Activated T-helper 9 cell treated with anti-CD3 and anti-CD28 coated beads, Interleukin-2, amount 50 U/mL, for 16 hours (primary cell): ENCODE measurements at places on chromosomes 11 and 22.

- no peak for DNase-seq
These were observed 7.5 kb downstream of the TRIM29 start for GRCh38 chr11:120130176-120130980.

DNA sequence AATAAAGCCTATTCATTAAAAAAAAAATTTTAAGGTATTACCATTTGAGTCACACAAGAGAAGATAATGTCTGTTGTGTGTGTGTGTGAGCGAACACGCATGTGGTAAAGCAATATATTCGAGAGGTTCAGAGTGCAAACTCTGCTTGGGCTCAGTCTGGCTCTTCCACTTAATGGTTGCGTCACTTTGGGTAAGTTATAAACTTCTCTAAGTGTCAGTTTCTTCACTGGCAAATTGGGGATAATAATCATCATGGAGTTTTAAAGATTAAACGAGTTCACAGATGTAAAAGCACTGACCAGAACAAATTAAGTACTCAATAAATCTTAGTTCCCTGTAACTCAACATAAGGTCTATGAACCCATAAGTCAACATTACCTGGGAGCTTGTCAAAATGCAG, 37.0 kb downstream of the SIK3 start:
- DNase-seq: no peak

GRCh38 chr11:75463106-75463774, 30.2 kb upstream of the KLHL35 start:
- DNase-seq: no peak

DNA sequence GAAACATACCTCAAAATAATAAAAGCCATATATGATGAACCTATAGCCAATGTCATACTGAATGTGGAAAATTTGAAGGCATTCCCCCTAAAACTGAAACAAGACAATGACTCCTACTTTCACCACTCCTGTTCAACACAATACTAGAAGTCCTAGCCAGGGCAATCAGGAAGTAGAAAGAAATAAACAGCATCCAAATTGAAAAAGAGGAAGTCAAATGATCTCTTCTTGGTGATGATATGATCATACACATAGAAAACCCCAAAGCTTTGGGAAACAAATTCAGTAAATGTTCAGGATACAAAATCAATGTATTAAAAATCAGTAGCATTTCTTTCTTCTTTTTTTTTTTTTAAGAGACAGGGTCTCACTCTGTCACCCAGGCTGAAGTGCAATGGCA, 109.9 kb downstream of the DLG2 start:
- no peak for DNase-seq

GRCh38 chr11:65225279-65226102, 36.3 kb upstream of the POLA2 start:
- DNase-seq: peak; percentile 31
